GM12878 (cell line): ENCODE measurements at places on chromosomes 2 and 18.
A peak's percentile ranks its signal among the peaks of the same experiment; 100 is the strongest.

GRCh38 chr2:143891879-143892308, 628.0 kb downstream of the ZEB2 start:
- DNase-seq, result no peak

GRCh38 chr18:62361288-62361687, 36.2 kb downstream of the TNFRSF11A start:
- no peak for DNase-seq

GRCh38 chr2:102514061-102514785, 41.2 kb downstream of the SLC9A4 start:
- DNase-seq, result no peak

DNA sequence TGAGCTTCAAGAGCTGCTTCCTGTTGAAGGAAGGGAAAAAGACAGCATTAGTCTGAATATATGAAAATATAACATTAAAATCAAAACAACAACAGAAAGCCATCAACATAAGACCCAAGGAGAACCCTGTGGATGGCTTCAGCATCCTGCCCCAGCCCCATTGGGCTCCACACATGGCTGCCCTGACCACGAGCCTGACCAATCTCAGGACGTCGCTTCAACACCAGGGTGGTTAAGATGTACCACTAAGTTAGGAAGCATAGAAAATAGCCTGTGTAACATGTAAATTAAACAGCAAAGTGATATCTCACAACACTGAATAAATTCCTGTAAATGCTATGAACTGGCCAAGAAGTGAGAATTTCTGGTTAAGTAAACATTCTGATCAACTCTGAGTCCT, 77.2 kb upstream of the CD226 start:
- no peak for DNase-seq

DNA sequence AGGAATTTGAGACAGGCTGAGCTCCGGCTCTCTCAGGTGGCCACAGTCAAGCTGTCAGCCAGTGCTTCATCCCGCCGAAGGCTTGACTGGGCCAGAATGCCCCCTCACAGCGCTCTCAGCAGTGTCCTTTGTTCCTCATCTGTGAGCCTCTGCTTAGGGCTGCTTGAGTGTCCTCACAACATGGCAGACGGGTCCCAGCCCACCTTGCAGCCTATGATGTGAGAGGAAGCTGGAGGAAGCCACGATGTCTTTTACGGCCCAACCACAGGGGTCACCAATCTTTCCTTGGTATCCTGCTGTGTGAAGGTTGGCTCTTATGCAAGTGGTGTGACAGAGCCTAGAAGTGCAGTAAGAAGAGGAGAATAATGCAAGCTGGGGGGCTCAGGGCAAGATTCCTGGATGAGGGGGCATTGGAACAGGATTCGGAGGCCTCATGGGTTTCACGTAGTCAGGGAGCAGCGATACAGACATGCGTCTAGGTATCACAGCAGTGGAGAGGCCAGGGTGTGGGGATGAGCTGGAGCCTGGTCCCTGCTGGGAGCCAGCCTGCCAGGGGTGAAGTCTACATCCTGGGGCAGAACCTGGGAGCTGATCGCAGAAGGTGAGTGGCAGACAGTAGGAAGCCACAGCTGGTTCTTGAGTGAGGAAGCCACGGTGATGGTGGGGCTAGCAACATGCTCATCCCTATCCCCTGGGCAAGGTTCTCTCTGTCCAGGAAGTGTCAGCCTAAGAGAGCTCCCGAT, 234.1 kb downstream of the GLI2 start:
- no peak for DNase-seq

- DNase-seq, result no peak
Measured at GRCh38 chr2:55705027-55705653, 11.5 kb upstream of the PNPT1 start.

DNA sequence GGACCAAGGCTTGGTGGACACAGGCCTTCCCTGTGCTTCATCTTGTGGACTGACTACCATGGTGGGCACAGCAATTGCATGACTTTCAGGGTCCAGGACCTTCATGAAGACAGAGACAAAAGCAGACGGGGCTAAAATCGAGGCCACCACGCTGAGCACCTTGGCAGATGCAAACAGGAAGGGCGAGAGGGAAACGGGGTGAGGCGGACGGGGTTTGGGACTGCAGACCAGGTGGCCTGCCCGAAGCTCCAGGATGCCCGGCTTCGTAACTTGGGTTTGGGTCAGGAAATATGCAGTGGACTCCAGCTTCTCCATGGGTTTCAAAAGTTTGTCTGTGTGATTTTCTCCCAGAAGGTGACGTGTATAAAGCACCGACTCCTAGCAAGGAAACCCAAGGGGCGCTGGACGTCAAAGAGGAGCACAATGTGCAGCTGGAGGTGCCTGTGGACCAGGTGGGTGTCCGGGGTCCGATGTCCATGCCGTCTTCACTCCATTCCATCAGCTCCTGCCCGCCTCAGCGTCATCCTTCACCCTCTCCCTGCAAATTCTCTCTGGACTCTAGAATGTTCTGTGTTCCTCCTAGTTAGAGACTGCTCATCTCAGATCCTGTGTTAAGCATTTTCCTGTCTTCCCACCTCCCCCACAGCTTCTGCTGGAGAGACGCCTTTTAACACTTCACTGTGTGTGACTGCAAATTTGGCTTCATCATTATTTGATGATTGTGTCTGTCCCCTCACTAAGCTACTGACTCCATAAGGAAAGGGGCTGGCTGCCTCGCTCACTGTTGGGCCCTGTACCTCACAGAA, 65.8 kb downstream of the DCDC2C start:
- DNase-seq, result no peak

- DNase-seq, result peak; percentile 87
Measured at GRCh38 chr2:173990970-173991819, 26.0 kb upstream of the SP3 start.

DNA sequence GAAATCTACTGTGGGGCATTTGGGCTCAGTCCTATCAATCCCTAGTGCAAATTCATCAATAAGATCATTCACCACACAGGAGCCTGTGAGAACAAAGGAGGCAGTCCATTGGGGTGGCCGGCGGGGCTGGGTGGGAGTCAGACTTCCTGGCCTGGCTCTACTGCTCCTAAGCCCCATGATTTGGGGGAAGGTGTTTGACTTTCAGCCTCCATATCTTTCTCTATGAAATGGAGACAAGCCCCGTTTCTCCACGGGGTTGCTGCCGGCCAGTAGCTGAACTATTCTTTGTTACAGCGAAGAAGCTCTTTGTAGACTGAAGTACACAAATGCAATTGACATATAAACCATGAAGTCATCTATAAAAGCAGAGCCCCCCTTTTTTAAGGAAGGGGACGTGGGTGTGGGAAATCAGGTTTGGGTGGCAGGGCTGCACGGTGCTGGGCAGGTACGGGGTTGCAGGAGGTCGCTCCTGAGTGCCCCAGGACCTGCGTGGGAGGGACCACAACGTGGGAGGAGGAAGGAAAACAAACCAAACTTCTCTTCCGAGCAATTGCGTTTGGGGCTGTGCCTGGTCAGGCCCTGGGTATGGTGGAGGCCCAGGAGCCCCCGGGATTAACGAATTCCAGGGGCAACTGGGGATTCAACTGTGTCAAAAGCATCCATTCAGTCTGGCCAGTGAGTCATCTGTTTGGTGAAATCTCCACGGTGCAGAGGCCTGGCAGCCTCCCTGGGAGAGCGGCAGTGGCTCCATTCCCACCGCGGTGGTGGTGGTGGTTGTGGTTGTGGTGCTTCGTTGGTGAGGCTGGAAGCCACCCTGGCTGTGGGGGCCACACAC, 18.2 kb downstream of the FBLN7 start:
- DNase-seq, result no peak

- DNase-seq, result no peak
Measured at GRCh38 chr2:54290356-54291025, 34.5 kb upstream of the TSPYL6 start.

DNA sequence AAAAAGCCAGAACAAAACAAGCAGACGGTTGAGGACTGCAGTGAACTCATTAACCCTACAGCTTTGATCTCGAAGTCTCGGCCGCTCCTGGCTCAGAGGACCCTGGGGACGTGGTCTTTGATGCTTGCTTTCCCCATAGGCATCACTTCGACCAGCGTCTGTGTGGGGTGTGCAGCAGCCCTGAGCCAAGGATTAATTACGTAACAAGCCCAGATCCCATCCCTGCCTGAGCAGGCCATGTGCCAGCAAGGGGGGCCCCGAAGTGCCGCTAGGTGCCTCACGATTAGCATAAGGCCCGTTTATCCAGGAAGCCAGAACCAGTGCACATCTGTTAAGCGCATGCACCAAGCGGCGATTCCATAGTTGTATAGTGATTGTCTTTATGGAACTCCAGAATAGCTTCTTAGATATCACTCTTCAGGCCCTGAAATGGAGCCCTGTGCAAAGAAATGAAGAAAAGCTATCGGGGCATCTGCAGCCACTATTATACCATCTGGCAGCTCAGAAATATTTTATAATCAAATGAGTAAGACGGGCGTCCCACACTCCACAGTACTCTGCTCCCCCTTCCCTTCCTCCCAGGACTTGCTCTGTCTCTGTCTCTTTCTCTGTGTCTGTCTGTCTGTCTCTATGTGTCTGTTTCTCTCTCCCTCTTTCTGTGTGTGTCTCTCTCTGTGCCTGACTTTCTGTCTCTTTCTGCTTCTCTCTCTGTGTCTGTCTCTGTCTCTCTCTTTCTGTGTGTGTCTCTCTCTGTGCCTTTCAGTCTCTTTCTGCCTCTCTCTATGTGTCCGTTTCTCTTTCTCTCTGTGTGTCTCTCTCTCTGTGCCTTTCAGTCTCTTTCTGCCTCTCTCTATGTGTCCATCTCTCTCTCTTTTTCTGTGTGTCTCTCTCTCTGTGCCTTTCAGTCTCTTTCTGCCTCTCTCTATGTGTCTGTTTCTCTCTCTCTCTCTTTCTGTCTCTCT, 41.7 kb downstream of the HPCAL1 start:
- no peak for DNase-seq

DNA sequence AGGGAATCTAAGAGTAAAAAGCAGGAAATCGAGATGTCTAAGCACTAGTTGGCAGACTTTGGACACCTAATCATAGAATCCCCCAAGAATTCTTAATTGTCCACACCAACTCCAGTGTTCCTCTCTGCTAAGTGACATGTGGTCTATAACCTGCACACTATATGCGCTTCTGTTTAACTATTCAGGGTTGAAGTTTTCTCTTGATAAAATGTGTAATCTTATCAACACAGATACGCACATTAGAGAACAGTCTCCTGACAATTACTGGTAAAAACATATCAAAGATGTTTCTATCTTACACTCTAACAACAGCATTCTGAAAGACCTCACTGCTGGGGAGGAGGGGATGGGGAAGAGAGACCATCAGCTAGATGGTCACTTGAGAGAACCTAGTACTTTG, 3.9 kb downstream of the ABCB11 start:
- no peak for DNase-seq

- DNase-seq, result no peak
Measured at GRCh38 chr2:99899882-99900281, 242.5 kb downstream of the AFF3 start.

GRCh38 chr2:10829299-10829698, 16.7 kb upstream of the PDIA6 start:
- no peak for DNase-seq

DNA sequence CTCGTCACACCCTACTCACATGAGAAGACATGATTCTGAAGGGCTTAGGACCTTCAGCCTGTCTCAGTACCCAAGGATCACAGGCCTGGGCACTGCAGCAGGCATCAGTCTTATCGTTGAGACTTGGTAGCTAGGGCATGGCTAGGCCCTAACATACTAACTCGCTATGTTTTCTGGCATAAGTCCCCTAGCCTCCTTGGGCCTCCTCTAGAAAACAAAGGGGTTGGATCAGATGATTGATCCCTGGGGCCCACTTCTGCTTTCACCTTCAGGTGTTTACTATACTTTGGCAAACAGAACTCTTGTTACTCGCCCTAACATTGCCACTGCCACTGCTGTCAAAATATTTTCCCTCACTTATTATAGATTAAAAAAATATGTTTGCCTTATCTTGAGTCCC, 44.2 kb downstream of the VSNL1 start:
- DNase-seq, result no peak

- DNase-seq, result no peak
Measured at GRCh38 chr2:42799881-42800280, 7.5 kb upstream of the HAAO start.

DNA sequence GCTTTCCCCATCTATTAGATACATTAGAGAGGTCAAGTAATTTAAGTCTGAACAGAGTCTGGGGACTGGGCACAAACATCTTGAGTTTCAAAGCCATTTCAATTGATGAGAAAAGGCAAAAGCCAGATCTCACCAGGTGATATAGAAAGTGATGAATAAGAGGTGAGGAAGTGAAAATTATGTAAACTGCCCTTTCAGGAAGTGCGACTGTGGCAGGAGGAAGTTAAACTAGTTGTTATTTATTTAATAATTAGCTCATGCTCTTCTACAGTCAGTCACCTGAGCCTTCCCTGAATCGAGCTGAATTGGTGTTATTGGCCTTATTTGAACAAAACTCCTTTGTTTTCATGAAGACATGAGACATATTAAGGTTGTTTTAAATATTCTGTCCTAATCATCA, 115.1 kb downstream of the CDH20 start:
- DNase-seq, result no peak

DNA sequence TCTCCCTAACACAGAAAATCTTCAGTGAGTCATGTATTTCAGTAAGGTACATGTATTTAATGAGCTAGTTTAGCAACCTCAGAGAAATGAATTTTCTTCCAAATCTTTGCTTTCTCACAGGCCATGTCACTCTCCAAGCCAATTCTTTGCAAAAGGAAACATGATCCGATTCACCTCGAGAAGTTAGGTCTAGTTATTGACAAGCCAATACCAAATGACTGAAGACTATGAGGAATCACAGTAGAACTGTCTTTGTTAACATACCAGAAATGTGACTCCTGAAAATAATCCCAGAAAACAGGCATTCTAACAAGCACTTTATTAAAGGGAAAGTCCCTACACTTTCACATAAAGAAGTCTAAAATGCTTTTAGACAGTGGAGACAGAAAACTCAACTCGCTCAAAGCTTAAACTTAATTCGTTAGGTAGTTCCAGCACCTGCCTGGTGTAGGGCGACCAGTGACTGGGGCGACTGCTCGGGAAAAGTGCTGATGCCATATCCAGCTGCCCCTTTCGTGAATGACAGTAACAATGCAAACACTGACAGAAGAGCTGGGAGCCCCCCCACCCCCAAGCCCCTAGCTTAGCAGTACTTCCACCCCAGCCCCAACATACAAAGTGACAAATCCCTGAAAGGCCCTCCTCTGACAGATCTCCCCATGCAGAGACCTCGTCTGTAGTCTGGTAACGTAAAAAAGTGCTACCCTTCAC, 1.8 kb downstream of the MEMO1 start:
- DNase-seq, result no peak

GRCh38 chr2:217228732-217229131, 368.9 kb upstream of the TNP1 start:
- no peak for DNase-seq

GRCh38 chr2:9656270-9656766, 25.5 kb upstream of the YWHAQ start:
- DNase-seq, result peak; percentile 95

- no peak for DNase-seq
Measured at GRCh38 chr18:33749834-33750233, 171.8 kb downstream of the ASXL3 start.

DNA sequence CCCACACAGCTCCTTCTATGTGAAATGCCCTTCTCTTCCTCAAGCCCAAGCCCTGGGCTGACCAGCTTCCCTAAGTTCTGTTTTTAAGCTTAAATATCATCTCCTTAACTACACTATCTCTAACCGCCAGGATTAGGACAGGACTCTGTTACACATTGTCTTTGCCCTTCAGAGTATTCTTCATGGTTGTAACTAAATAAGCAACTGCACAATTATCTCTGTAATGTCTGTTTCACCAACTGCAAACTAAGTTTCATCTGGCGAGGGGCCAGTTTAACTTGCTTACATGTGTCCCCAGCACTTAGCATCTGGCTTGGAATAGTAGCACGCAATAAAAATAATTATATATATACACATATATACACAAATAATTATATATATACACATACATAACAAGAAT, 1.1 kb upstream of the ERMN start:
- no peak for DNase-seq

GRCh38 chr18:52442686-52443085, 102.7 kb downstream of the DCC start:
- no peak for DNase-seq
